ENCODE measurements at places on chromosomes 7 and 10. TPM values are rescaled to one million over a fixed set of nuclear protein-coding genes. Genes with fewer than 3 reads are reported as not detected.

The COBL gene
- 0.15 TPM for total RNA-seq

The PAPOLB gene
- total RNA-seq: not detected

The RALA gene
- total RNA-seq: 41.7 TPM

The ABCC2 gene
- total RNA-seq: 4.0 TPM

The HHEX gene
- total RNA-seq: 1.3 TPM

DNA sequence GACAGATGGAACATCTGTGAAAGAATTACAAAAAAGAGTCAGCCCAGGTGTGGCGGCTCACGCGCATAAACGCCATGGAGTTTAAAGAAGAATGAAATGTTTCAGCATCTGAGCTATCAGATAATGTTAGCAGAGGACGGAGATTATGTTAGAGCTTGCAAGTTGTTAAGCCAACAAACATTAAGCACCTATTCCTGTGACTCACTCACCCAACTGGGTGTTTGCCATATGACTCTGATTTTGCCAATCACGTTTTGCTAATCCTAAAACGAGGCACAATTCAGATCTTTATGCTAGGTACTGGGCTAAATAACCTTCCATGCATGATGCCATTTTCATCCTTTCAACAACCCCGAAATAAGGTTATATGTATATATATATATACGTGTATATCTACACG is 29.0 kb upstream of the CCNY start:
- DNase-seq: no peak
- H3K36me3 ChIP-seq: no peaks in the 10 kb centered on the region
- no peak overlapping the region for H3K27ac ChIP-seq
- no peaks in the 10 kb centered on the region for H3K4me1 ChIP-seq
- H3K4me3 ChIP-seq: no peak overlapping the region

- H3K27me3 ChIP-seq: peaks cover 22% of the 10 kb centered on the region
- H3K27ac ChIP-seq: no peak overlapping the region
- H3K4me3 ChIP-seq: no peak overlapping the region
- H3K36me3 ChIP-seq: no peaks in the 10 kb centered on the region
- peaks cover 6% of the 10 kb centered on the region for H3K4me1 ChIP-seq
Measured at GRCh38 chr7:124033095-124033806, 384 bp upstream of the TMEM229A start.

- H3K27ac ChIP-seq: no peak overlapping the region
- no peak for DNase-seq
- peaks cover 25% of the 10 kb centered on the region for H3K36me3 ChIP-seq
- no peak overlapping the region for H3K4me3 ChIP-seq
Measured at GRCh38 chr10:60185421-60185820, 204.3 kb downstream of the ANK3 start.

DNA sequence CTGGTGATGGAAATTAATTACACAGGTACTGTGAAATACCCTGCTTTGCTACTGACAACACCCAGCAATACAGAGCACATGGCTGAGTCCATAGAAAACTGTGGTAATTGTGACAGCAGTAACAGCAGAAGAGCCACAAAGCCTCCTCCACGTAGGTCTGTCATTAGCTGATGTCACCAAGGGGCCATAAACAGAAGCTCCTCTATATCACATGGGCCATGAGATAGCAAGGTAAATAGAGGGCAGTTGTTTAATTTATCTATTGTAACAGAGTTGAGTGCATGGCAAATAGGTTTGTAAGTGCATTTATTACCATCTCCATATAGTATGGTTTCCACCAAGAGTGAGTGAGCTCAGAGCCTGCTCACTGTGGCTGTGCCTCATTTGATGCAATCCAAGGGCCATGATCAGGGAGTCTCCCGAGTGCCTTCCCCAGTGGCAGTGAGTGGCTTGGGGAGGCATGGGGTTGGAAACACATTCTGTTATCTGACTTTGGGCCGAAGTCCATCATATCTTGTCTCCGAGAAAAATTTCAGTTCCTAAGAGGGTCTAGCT is 281.2 kb downstream of the SKAP2 start:
- DNase-seq: no peak
- H3K27ac ChIP-seq: no peak overlapping the region
- no peak overlapping the region for H3K4me3 ChIP-seq
- no peaks in the 10 kb centered on the region for H3K4me1 ChIP-seq

GRCh38 chr10:124532106-124532641 is 70.6 kb downstream of the LHPP start:
- no peak for DNase-seq
- peaks cover 3% of the 10 kb centered on the region for H3K36me3 ChIP-seq
- H3K4me1 ChIP-seq: no peaks in the 10 kb centered on the region
- H3K27ac ChIP-seq: no peak overlapping the region
- H3K27me3 ChIP-seq: peaks cover 5% of the 10 kb centered on the region
- no peak overlapping the region for H3K4me3 ChIP-seq

- peaks cover 48% of the 10 kb centered on the region for H3K4me1 ChIP-seq
- H3K27me3 ChIP-seq: no peaks in the 10 kb centered on the region
- DNase-seq: no peak
- H3K4me3 ChIP-seq: no peak overlapping the region
- H3K27ac ChIP-seq: no peak overlapping the region
- peaks cover 2% of the 10 kb centered on the region for H3K36me3 ChIP-seq
Measured at GRCh38 chr7:1947586-1948217, 277.6 kb downstream of the ELFN1 start.

- no peaks in the 10 kb centered on the region for H3K4me1 ChIP-seq
- H3K4me3 ChIP-seq: no peak overlapping the region
- no peak overlapping the region for H3K27ac ChIP-seq
Measured at GRCh38 chr7:37531225-37531624, 82.6 kb upstream of the ELMO1 start.

DNA sequence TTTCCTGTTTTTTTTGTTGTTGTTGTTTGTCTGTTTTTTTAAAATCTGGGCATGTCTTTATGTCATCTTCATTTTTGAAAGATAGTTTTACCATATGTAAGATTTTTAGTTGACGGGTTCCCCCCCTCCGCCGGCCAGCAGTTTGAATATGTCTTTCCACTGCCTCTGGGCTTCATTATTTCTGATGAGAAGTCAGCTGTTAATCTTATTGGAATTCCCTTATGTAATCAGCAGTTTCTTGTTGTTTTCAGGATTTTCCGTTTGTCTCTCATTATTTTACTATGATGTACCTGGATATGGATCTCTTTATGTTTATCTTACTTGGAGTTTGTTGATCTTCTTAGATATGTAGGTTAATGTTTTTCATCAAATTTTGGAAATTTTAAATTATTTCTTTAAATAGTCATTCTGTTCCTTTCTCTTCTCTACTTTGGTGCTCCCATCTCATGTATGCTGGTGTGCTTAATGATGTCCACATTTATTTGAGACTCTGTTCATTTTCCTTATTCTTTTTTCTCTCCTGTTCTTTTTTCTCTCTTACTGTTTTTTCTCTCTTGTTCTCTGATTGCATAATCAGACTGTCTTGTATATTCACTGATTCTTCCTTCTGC is 9.7 kb downstream of the EXOC6 start:
- H3K27ac ChIP-seq: no peak overlapping the region
- no peak for DNase-seq
- H3K4me3 ChIP-seq: no peak overlapping the region
- H3K4me1 ChIP-seq: no peaks in the 10 kb centered on the region

DNA sequence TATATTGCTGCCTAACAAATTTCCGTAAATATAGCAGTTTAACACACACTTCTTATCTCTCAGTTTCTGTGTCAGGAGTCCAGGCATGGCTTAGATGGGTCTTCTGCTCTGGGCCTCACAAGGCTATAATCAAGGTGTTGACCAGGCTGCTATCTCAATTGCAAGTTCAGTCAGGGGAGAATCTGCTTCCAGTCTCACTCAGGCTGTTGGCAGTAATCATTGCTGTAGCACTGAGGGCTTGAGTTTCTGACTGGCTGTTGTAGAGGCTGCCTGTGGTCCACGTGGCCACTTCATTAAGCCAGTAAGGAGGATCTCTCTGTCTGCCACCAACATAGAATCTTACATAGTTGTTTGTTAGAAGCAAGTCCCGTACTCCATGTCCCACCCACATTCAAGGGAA is 138.4 kb downstream of the ST7 start:
- no peaks in the 10 kb centered on the region for H3K36me3 ChIP-seq
- H3K27ac ChIP-seq: no peak overlapping the region
- DNase-seq: no peak

GRCh38 chr7:75565132-75565837 is 73.2 kb downstream of the SPDYE5 start:
- H3K27me3 ChIP-seq: no peaks in the 10 kb centered on the region
- H3K27ac ChIP-seq: no peak overlapping the region
- no peak overlapping the region for H3K4me3 ChIP-seq
- no peaks in the 10 kb centered on the region for H3K4me1 ChIP-seq
- peaks cover 11% of the 10 kb centered on the region for H3K36me3 ChIP-seq
- DNase-seq: no peak

DNA sequence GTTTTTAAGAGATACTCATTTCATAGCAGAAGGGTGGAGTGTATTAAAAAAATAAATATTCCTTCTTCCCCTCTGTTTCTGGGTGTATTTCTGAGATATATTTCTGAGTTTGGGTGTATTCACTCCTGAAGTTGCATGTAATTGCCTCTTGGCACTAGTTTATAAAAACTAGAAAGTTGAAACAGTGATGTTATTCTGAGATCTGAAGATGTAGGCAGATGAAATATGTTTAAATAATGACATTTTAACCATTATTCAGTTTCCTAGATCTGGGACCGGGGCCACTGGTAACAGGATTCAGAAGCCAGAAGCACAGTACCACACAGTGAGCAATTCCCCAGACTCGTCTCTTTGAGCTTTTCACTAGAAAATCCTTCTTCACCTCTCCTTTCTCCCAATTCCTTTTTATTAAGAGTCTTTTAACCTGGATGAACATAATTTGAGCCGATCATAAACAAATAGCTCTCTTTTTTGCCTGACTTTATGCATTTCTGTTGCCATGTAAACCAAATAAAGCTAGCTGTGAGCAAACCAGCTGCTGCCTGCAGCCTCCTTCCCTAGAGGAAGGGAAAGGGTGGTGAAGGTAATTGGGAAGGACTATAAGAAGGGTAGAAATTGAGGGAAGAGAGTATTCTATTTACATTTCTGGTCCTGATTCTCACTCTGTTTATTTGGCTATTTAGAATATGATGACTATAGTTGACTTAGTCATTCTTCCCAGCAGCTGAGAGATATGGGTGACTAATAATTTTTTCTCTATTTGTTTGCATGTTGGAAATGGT is 101.8 kb upstream of the STRIP2 start:
- H3K36me3 ChIP-seq: no peaks in the 10 kb centered on the region
- no peaks in the 10 kb centered on the region for H3K4me1 ChIP-seq
- no peaks in the 10 kb centered on the region for H3K27me3 ChIP-seq

GRCh38 chr10:4623200-4623599 is 202.8 kb upstream of the AKR1E2 start:
- H3K27me3 ChIP-seq: no peaks in the 10 kb centered on the region
- H3K4me1 ChIP-seq: no peaks in the 10 kb centered on the region
- DNase-seq: no peak
- H3K36me3 ChIP-seq: no peaks in the 10 kb centered on the region

GRCh38 chr7:4115442-4115841 is 566.7 kb upstream of the FOXK1 start:
- no peak overlapping the region for H3K27ac ChIP-seq
- no peaks in the 10 kb centered on the region for H3K36me3 ChIP-seq
- no peak for DNase-seq
- H3K4me1 ChIP-seq: no peaks in the 10 kb centered on the region
- H3K4me3 ChIP-seq: no peak overlapping the region
